ENCODE measurements at places on chromosomes 12 and 14.
A peak's percentile ranks its signal among the peaks of the same experiment; 100 is the strongest.

DNA sequence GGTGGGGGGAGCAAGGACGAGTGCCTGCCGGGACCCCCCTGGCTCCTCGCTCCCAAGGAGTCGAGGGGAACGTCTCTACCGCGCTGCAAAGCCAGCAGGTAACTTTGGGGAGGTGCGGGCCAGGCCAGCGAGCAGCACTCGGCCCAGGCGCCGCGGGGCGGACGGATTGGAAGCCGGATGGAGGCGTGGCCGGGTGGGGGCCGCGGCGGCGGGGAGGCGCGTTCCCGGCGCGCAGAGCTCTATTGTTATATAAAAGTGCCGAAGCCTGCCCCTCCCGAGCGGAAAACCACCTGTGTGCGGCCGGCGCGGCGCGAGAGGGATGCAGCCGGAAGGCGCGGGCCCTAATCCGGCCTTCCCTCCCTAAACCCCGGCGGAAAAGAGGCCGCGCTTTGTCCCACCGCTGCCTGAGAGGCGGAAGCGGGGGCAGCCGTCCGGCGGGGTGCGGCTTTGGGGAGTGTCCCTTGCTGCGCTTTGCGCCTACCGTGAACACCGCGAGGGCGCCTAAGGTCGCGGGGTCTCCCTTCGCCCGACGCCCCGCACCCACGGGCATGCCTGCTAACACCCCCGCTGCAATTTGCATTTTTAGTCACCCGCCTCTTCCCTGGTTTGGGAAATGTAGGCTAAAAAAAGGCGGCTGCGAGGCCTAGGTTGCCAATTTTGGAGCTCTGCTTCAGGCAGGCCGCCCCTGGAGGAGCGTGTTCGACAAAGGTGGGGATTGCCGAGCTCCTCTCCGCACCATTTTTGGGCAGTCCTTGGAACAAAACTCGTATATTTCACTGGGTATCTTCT, 1.7 kb upstream of the DUSP6 start:
- DNase-seq: peak; percentile 62

GRCh38 chr12:42590330-42590934, 886 bp upstream of the PRICKLE1 start:
- no peak for DNase-seq

DNA sequence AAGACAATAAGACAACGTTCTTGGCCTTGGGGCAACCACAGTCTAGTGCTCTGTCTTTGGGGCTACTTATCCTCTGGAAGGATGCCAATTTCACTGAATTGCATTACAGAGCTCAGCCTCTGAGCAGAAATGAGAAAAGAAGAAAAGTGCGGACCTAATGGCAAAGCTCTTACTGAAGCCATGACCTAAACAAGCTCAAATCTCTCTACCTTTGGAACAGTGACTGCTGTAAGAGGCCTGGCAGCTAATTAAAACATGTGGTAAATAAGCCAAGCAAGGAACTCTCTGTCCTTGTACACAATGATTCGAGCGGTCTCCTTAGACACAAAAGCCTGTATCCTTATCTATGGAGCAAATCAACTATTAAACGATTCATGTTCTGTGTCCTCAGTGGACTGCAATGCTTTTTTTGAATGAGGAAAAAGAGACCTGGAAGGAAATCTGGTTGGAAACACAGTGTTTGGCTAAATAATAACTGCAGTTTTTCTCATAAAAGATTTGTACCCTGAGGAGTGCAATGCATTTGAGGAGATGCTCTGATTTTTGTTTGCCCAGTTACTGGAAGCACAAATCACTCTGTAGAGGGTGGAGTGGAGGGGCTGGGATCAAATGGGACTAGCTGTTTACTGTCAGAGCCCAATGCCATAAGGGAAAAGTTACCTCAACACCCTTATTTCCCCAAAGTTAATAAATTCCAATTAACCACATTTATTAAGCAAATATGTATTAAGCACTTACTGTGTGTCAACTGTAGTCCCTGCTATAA, 113.9 kb downstream of the NDUFA12 start:
- no peak for DNase-seq

- peak; percentile 37 for DNase-seq
Measured at GRCh38 chr12:122834921-122835749, at the start of gene HIP1R. TSS of gene HIP1R (plus strand) at chr12:122835457. CDS start at chr12:122835551, 94 bp downstream.

- DNase-seq: no peak
Measured at GRCh38 chr12:109734219-109735000, 20.8 kb downstream of the FAM222A start.

- no peak for DNase-seq
Measured at GRCh38 chr14:92398888-92399636, 76.1 kb downstream of the SLC24A4 start.

GRCh38 chr12:48815126-48816110, 2.9 kb upstream of the CACNB3 start:
- no peak for DNase-seq

- no peak for DNase-seq
Measured at GRCh38 chr12:93447555-93448290, 6.0 kb upstream of the UBE2N start.

- DNase-seq: no peak
Measured at GRCh38 chr14:74508844-74509428, 15.4 kb downstream of the ISCA2 start.

DNA sequence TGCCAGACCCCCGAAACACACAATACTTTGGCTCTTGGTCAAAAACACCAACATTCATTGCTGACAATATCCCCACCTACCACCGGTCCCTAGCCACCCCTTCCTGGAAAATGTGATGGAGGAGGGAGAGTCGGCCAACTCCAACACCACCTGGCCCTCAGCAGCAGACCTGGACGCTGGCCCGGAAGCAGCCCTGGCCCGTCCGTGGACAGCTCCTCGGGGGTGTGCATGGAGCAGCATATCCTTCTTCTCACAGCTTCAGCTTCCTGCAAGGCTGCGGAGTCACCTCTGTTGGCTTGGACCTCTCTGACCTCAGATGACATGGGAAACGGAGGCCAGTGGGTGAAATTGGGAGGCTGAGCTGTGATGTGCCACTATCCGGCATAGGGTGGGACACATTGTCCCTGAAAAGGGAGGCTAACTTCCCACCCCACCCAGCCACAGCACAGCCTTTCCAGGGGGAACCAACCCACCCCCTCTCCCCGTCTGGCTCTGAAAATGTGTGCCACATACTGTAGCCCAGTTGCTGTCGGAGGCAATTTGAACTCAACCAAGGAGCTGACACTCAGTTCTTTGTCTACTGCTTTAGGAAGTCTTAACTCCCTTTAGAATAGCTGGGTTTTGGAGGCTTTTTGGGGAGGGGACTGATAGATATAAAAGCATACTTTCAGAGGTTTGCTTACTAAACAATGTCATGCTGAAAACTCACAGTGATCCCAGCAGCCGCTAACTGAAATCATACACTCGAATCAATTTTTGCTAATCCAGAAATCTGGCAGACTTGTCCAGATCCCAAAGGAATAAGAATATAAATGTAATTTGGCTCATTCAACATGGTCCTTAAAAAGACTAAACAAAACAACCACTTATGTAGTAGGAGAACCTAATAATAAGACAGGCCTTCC, 43.1 kb upstream of the LTA4H start:
- no peak for DNase-seq

DNA sequence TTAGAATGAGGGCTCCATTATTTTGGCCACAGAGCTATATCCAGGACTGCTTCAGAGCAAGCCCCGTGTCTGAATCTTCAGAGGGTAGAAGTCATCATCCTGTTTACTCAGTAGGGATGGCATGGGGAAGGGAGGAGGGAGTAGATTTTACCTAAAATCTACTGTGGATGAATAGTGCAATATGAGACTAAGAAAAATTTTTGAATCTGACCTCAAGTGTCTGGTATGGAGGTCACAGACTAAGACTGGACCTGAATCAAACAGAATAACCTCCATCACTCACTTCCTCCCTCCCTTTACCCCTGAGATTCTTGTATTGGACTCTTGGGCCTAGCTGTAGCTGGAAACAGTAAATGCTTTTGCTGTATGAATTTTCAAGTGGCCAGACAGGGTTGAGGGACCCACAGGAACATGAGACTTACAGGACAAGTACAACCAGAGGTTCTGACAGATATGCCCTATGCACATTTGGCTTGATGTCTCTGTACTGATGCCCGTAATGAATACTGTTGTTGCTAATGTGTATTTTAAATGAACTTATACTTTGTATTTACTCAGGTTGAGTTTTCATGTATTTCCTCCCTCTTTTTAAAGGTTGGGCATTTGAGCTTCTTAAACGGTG, 78.5 kb downstream of the CCDC91 start:
- DNase-seq: no peak

GRCh38 chr12:127328867-127329266, 938.1 kb upstream of the TMEM132C start:
- DNase-seq: no peak

- no peak for DNase-seq
Measured at GRCh38 chr12:106581543-106582248, 1.1 kb upstream of the RFX4 start.

GRCh38 chr14:55336162-55336561, 64.9 kb downstream of the FBXO34 start:
- DNase-seq: peak; percentile 29

GRCh38 chr14:87916103-87916885, 76.7 kb downstream of the GALC start:
- DNase-seq: no peak

- DNase-seq: no peak
Measured at GRCh38 chr12:51493281-51493680, 68.7 kb downstream of the SLC4A8 start.

DNA sequence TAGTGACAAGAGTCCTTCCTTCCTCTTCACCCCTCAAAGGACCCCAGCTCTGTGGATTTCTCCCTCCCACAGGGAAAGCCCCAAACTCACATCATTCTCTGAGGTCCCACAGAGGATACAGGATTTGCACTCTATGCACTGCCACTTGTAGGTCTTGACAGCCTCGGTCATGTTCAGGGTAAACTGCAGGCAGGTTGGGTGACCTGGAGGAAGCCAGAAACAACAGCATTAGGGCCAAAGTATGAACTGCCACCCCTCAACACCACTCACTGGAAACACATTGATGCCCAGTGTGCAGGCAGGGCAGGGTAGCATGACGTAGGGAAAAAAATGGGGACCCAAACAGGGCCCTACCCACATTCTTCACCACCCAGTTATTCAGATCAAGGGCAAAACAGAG, 264.4 kb downstream of the DPF3 start:
- no peak for DNase-seq

- no peak for DNase-seq
Measured at GRCh38 chr12:50841716-50842531, 802 bp upstream of the TMPRSS12 start.

DNA sequence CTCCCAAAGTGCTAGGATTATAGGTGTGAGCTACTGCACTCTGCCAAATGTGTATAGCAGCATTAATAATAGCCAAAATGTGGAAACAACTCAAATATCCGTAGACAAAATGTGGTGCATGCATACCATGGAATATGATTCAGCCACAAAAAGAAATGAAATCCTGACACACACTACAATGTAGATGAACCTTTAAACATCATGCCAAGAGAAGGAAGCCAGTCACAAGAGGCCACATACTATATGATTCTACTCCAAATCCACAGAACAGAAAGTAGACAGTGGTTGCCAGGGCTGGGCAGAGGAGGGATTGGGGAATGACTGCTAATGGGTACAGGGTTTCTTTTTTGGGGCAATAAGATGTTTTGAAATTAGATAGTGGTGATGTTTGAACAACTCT, 7.7 kb upstream of the TMED2 start:
- no peak for DNase-seq

GRCh38 chr12:72863671-72864070, 591.5 kb downstream of the TRHDE start:
- no peak for DNase-seq

GRCh38 chr14:99720941-99721791, 37.1 kb downstream of the CYP46A1 start:
- DNase-seq: no peak

DNA sequence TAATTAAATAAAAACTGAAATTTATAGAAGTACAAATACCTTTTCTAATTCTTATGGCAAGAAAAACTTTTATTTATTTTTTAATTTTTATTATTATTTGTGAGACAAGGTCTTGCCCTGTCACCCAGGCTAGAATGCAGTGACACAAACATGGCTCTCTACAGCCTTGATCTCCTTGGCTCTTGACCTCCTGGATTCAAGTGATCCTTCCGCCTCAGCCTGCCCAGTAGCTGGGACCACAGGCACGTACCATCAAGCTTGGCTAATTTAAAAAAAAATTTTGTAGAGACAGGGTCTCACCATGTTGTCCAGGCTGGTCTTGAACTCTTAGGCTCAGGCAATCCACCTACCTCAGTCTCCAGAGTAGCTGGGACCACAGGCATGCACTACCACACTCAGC, 47.4 kb downstream of the COCH start:
- DNase-seq: no peak

- no peak for DNase-seq
Measured at GRCh38 chr12:129186952-129187351, 333.7 kb downstream of the GLT1D1 start.

- no peak for DNase-seq
Measured at GRCh38 chr12:80769553-80770140, 52.9 kb downstream of the MYF5 start.

DNA sequence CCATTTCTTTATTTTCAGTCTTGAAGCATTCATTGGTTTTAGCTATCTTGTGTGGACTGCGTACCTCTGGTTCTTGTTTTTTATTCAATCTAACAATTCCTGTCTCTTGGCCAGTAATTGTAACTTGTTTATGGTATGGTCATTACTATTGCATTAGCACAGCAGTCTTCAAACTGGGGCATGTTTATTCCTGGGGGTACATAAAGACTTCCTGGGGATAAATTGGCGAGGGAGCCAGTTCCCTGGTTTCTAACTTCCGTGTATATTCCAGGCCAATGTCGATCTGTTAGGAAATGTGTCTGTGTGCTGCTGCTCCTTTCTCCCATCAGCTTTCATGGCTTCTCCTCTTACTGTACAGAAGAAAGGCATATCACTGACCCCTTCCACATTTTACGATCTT, 13.7 kb upstream of the EVL start:
- DNase-seq: no peak

GRCh38 chr12:69810870-69811498, 14.0 kb upstream of the MYRFL start:
- DNase-seq: no peak

GRCh38 chr14:92942136-92942535, 19.2 kb downstream of the CHGA start:
- DNase-seq: no peak

DNA sequence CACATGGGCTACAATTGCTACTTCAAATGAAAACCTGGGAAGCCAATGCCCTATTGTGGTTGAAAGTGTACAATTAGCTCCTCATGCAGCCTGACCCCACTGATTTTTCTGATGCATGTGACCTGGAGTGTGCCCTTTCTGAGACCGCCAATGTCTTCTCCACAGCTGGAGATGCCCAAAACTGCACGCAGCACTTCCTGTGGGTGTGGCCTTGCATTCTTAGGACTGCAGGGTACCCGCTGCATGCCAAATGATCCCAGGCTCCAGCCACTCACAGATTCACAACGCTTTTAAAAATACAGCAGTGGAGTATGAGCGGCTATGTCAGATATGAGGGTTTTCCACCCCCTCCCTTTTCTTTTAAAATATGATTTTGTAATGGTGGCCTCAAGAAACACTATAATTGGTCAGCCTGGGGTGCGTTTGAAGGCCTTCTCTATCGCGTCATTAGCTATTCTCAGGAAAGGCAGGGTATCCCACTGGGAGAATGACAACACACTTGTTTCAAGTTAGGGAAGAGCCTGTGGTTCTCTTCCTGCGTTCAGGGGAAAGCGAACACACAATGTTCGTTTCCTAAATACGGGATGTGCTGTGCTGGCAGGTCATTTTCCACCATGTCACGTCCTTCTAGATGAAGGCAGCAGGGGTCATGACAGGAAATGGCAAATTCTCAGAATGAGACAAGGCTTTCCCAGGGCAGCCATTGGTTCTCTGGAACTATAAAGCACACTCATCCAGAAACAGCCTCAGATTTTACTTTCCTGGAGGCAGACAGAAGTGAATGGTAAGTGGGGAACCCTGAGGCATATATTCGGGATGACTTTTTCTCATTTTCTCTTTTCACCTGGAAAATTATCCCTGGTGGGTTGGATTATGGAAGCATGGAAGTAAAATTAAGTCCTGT, at the start of gene APOLD1:
Gene APOLD1 (plus strand): TSS at position 749 of the 904 bp plus-strand sequence. CDS start 33 bp downstream, at position 782.
- DNase-seq: no peak

All from effector memory CD4-positive, alpha-beta T cell (primary cell).